Large intestine (tissue), 12 donors: ENCODE measurements at places on chromosomes 11 and 22.

DNA sequence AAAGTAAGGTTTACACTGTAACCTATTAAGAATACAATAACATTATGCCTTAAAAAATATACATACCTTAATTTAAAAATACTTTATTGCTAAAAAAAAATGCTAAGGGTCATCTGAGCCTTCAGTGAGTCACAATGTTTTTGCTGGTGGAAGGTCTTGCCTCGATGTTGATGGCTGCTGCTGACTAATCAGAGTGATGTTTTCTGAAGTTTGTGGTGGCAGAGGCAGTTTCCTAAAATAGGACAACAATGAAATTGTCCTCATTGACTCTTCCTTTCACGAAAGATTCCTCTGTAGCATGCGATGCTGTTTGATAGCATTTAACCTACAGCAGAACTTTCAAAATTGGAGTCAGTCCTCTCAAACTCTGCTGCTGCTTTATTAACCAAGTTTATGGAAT, 97.6 kb downstream of the FAT3 start:
- DNase-seq: no peak

DNA sequence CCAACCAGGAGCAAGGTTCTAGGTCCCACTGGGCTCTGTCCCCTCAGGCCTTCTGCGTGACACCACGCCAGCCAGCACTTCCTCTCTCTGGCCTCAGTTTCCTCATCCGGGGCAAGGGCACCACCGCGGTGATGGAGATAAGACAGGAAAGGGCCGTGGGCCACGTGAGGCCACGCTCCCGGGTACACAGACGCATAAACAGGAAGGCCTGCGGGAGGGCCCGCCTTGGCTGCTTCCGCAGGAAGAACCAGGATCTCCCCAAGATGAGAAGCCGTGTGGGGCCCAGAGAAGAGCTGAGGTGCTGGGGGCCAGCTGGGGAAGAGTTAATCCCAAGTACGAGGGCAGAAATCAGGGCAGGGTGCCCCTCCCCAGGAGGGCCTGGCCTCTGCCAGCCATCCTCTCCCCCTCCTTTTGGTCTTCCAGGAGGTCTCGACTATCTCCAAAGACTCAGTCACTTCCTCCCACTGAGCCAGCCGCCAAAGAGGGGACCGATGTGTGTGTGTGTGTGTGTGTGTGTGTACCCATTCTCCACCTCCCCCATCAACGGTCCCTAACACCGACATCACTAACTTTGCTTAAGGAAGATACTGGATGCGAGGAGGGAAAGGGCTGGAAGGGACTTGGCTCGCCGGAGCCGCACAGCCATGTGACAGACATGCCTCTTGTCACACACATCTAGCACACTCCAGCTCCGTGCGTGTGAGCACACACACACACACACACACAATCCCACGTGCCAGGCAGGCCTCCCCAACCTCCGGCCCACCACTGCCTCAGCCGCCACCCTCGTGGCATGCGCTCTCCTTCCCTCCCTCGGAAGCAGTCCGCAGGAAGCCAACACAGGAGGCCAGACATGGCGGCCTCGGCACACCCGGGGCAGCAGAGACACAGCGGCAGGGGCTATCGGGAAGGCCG, 1.4 kb downstream of the MFNG start:
- DNase-seq: peak; percentile 29

- no peak for DNase-seq
Measured at GRCh38 chr11:129881570-129882170, 13.7 kb downstream of the NFRKB start.

DNA sequence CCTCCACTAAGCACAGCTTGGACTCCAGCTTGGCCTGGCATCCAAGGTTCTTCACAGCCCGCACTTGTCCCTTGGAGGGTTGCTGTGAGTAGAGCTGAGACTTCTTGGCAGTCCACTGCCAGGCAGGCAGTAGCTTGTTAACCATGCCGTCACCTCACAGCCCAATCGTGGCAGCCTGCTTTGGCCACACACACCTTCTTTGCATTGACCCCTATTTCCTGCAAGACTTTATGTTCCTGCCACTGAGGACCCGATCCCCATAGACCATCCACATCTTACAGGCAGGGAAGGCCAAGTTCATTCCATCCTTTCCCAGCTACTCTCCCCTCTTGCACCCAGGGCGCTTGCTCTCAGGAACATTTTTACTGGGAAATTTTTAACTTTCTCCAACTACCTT, 2.5 kb upstream of the PYGM start:
- DNase-seq: no peak

DNA sequence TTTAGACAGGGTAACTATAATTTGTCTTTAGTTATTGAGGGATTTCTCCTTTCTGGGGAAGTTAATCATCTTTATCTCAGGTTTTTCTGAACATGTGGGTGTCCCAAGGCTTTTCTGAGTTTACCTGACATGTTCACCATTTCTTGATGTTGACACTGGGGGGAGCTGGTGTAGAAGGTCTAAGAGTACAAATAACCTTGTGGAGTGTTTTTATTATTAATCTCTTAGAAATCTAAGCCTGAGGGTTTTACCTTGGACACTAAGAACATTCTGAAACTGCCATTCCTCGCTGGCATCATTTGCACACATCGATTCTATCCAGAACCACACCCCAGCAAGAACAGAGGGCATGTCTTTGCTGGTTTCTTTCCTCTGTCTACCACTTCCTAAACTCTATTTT, 15.6 kb upstream of the C11orf91 start:
- no peak for DNase-seq

DNA sequence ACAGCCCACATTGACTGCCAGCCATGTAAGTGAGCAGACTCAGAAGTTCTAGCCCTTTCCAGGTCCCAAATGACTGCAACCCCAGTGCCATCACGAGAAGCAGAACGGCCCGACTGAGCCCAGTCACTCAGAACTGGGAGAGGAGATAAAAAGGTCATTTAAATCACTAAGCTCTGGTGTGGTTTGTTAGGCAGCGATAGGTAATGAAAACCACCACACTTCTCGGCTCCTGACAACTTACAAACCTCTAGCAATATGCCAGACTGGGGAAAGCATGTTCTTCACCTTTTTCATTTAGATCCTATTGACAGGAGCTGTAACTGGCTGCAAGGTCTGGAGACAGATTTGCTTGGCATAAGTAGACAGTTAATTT, 6.7 kb downstream of the SLC15A3 start:
- no peak for DNase-seq

GRCh38 chr11:116733043-116733755, 39.6 kb downstream of the BUD13 start:
- DNase-seq: no peak

DNA sequence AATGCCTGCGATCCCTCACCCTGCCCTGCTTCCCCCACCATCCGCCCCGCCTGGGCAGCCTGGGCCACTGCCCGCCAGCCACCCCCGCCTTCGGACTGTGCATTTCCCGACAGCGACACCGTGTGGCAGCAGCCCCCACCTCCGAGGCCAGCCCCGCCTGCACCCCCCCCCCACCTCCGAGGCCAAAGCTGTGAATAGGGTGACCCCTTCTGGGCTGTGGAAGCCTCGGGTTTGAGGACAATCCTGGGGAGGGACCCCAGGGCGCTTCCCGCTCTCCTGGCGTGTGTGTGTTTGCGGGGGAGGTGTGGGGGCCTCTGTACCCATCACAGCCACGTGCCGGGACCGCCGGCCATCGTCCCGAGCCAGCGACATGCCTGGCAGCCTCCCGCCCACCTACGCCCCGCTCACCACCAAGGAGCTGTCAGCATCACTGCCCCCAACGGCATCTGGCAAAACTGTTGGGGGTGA, 33.8 kb upstream of the PPARA start:
- peak; percentile 78 for DNase-seq

- DNase-seq: no peak
Measured at GRCh38 chr11:107836851-107837250, 21.7 kb downstream of the SLC35F2 start.

- DNase-seq: no peak
Measured at GRCh38 chr11:72935700-72936099, 121.5 kb downstream of the ATG16L2 start.

- peak; percentile 84 for DNase-seq
Measured at GRCh38 chr11:68270196-68271022, 1.4 kb downstream of the C11orf24 start.

GRCh38 chr11:73114110-73114834, 27.8 kb downstream of the FCHSD2 start:
- no peak for DNase-seq

DNA sequence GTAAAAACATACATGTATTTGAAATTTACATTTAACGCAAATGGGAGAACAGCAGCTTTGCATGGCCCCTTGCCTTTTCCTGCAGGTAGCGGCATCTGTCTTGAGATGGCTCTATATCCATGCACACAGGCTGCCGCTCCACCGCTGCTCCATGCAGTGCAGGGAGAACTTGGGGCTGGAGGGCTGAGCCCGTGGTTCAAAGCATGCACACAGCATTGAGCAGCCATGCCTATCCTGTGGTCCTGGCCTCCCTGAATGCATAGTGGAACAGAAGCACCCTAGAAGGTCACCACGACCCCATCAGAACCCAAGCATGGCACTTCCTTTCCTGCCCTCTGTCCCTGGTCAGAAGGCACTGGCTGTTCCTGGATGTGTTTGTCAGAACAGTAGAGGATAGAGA, 35.0 kb upstream of the TP53I11 start:
- no peak for DNase-seq

- peak; percentile 7 for DNase-seq
Measured at GRCh38 chr22:22616636-22617035, 27.8 kb upstream of the GGTLC2 start.

- DNase-seq: no peak
Measured at GRCh38 chr22:26615830-26616435, 1.9 kb downstream of the CRYBB1 start.

DNA sequence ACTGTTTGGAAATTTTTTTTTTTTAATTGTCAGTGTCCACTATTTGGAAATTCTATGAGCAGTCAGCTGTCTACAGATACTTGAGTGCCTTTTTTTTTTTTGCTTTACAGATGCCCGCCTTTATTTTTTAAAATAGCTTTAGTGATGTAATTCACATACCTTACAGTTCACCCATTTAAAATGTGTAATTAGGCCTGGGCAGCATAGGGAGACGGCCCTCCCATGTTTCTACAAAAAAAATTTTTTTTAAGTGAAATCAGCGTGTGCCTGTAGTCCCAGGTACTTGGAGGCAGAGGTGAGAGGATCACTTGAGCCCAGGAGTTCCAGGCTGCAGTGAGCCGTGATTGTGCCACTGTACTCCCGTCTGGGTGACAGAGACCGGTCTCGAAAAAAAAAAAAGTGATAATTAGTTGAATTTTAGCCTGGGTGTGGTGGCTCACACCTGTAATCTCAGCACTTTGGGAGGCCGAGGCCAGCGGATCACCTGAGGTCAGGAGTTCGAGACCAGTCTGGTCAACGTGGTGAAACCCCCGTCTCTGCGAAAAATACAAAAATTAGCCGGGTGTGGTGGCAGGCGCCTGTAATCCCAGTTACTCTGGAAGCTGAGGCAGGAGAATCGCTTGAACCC, 1.5 kb downstream of the ZNF143 start:
- peak; percentile 9 for DNase-seq

DNA sequence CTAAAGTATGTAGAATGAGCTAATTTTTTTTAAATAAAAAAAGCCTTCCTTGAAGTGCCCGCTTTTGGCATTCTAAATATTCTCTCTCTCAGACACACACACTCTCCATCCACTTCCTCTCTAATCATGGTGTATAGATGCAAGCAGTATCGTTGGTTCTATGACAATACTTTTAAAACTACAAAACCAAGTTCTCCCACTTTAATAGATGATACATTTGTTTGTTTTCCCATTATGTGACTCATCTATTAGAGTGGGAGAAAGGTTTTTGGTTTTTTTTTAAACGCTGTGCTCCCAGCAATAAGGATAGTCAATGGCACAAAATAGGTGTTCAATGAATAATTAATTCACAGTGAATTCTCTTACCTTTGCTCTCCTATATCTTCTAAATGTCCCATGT, 44.6 kb downstream of the FZD4 start:
- DNase-seq: no peak

- no peak for DNase-seq
Measured at GRCh38 chr22:47275605-47276449, 513.4 kb downstream of the TBC1D22A start.

DNA sequence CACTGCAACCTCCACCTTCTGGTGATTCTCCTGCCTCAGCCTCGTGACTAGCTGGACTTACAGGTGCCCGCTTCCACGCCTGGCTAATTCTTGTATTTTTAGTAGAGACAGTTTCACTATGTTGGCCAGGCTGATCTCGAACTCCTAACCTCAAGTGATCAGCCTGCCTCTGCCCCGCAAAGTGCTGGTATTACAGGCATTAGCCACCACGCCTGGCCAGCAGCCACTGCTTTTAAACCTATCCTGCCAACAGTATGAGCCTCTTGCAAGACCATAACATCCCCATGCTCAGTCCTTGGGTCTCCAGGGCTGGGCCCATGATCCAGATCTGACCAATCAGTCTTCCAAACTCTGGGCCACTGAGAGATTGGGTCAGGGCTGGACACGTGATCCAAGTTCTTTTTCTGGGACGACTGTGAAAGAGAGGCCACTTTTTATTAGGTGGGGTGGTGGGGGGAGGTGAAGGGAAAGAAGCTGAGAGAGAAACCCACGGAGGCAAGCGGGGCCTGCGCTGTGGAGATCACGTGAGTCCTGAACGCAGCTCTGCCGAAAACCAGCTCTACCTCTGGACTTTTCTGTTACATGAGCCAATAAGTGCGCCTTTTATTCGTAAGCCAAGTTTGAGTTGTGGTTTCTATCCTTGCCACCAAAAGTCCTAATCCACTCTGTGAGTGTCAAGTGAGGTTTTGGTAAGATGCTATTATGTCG, 17.9 kb downstream of the ASPHD2 start:
- DNase-seq: no peak

DNA sequence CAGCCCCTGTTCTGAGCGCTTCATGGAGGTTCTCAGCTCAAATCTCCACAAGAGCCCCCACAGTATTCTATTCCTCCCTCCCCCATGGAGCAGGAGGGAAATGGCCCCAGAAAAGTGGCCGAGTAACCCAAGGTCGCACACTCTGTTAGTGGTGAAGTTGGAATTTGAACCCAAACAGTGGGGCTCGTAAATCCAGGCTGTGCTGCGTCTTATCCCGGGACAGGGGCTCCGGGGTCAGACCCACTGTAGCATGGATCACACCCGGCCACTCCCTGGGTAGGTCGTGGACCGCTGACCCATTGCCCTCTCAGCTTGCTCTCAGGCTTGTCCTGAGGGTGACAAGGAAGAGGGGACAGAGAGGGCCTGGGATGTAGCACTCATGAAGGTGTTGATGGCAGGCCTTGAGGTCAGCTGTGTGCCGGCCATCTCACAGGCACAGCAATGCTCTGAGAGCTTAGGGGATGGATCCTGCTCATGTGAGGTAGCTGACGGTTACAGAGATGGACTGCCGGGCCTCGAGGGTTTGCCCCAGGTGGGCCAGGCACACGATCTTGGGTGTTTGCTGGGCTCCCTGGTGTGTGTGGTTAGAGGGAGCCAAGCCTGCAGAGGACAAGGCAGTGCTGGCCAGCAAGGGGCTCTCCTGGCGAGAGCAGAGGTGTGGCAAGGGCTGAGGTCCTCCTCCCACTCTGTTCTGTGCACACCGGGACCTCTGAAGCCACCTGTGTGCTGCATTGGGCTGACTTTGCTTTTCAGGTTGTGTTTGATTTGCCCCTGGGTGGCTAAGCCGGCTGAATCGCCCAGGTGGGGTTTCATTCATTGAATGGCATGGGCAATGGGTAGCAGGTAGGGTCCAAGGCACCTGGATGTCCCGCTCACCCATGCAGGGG, 2.3 kb upstream of the FGF19 start:
- peak; percentile 87 for DNase-seq

- no peak for DNase-seq
Measured at GRCh38 chr11:94705891-94706615, 62.1 kb upstream of the AMOTL1 start.

GRCh38 chr22:42919199-42919598, 62.1 kb upstream of the ARFGAP3 start:
- DNase-seq: no peak
